ENCODE measurements at places on chromosomes 13 and 19. TPM values are rescaled to one million over a fixed set of nuclear protein-coding genes. Genes with fewer than 3 reads are reported as not detected.

DNA sequence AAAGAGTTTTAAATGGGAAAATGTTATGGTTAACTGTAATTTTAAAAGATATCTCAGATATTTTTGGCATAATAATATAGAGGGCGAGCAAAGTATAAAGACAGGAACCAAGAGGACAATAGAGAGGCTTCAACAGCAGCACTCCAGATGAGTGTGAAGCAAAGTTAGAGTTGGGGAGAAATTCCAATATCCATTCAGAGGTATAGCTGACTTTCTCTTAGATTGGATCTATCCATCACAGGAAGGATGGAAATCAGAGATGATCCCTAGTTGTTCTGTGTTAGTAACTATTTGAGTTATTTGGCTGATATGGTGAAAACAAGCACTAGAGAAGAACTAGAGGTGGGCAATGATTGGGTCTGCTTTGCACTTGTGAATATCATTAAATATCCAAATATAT lies 786.0 kb upstream of the KLHL1 start:
- no peak for DNase-seq

DNA sequence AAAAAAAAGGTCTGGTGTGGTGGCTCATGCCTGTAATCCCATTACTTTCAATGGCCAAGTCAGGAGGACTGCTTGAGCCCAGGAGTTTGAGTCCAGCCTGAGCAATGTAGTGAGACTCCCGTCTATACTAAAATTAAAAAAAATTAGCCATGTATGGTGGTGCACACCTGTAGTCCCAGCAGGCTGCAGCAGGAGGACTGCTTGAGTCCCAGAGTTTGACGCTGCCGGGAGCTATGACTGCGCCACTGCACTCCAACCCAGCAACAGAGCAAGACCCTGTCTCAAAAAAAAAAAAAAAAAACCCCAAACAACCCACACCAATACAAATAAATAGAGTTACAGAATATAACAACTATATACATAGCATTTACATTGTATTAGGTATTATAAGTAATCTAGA lies 65.7 kb downstream of the MICU2 start:
- DNase-seq, result no peak

SPACA4 gene
- total RNA-seq, result not detected

RASIP1 gene
- 0.67 TPM for total RNA-seq

DNA sequence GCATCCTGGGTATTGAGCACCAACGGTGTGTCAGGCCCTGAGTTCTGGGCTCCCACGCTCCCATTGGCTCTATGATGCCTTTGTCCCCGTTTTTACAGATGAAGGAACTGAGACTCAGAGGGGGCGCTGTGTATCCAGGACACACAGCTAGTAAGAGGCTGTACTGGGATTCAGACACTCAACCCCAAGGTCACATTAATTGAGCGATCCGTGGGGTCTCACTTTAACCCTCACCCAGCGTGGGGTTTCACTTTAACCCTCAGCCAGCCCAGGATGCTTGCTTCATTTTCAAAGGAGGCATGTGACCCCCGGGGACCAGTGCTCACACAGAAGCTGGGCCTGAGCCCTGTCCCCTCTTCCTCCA lies 42.6 kb downstream of the CYP4F22 start:
- no peak for DNase-seq

- DNase-seq, result no peak
These were observed 62.4 kb upstream of the XPO4 start for GRCh38 chr13:20964904-20965303.

C19orf33 gene
- total RNA-seq, result not detected
